Fibroblast of skin of right quadriceps (primary cell): ENCODE measurements at places on chromosomes 1 and 21.

DNA sequence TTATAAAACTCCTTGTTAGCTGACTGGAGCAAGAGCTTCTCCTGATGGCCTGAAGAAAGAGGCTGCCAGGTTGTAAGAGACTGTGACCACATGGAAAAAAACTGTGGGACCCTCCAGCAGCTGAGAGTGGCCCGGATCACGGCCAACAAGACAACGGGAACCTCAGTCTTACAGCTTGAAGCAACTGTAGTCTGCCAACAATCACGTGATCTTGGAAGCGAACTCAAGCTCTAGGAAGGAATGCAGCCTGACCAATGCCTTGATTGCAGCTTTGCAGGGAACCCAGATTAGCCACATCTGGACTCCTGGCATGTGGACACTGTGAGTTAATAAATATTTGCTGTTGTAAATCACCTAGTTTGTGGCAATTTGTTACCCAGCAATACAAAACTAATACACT lies 442.6 kb upstream of the PRMT6 start:
- peak; percentile 18 for DNase-seq

GRCh38 chr1:4630561-4630960 lies 23.8 kb upstream of the AJAP1 start:
- DNase-seq, result no peak

GRCh38 chr1:167292216-167292615 lies 71.5 kb downstream of the POU2F1 start:
- DNase-seq, result no peak

DNA sequence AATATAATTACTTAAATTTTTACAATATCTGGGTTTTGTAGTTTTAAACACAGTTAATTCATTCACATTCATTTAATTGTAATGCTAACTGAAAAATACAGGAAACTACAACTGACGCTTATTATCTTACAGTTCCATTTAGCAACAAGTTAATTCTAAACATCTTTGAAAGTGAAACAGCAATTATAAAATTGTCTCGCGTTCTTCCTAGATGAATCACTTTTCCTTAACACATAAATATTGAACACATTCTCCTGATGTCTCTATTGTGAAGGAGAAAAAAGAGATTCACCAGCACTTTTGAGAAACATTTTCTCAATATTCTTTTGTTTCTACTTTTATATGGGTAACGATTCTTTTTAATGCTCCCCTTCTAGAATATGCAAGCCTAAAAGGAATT lies 6.4 kb downstream of the PTGFR start:
- peak; percentile 78 for DNase-seq
